ENCODE measurements at places on chromosomes 13 and 19. TPM values are rescaled to one million over a fixed set of nuclear protein-coding genes. Genes with fewer than 3 reads are reported as not detected.

DNA sequence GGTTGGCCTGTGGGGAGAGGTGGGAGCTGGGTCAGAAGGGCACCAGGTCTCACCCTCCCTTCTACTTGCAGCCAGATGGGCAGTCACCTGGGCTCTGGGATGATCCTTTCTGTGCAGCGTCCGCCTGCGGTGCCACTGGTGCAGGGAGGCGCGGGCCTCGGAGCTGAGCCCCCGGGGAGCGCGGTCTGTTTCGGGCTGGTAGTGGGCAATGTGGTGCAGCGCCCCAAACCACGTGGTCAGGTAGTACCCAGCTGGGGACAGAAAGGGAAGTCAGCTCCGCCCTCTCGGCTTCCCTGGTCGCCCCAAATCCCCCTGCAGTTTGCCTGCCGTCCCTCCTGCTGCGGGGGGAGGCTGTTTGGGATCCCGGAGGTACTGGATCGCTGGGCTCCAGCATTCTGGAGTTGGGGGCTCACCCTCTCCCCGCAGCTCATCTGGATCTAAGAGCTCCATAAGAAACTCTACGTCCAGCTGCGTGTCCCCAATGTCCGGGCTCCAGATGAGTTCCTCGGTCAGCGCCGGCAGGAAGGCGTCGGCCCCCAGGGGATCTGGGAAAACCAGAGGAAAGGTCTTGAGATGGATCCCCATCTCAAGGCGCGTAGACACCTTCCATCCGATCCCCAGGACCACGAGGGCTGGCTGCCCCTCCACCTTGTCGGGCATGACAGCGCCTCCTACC, 8.8 kb downstream of the RINL start:
- H3K36me3 ChIP-seq, result no peaks in the 10 kb centered on the region
- H3K4me3 ChIP-seq, result peak overlapping the region; percentile 45
- no peak for DNase-seq
- no peaks in the 10 kb centered on the region for H3K27me3 ChIP-seq
- peak overlapping the region; percentile 64 for H3K27ac ChIP-seq

- peaks cover 99% of the 10 kb centered on the region for H3K36me3 ChIP-seq
- no peak overlapping the region for H3K27ac ChIP-seq
- no peaks in the 10 kb centered on the region for H3K4me1 ChIP-seq
- H3K4me3 ChIP-seq, result no peak overlapping the region
- no peak for DNase-seq
Measured at GRCh38 chr19:10142701-10143375, 23.1 kb upstream of the EIF3G start.

- DNase-seq, result no peak
- H3K27me3 ChIP-seq, result peaks cover 8% of the 10 kb centered on the region
- H3K4me3 ChIP-seq, result no peak overlapping the region
- H3K27ac ChIP-seq, result no peak overlapping the region
Measured at GRCh38 chr19:49415810-49416200, 7.4 kb downstream of the PTH2 start.

- no peak overlapping the region for H3K4me3 ChIP-seq
- DNase-seq, result no peak
- no peaks in the 10 kb centered on the region for H3K4me1 ChIP-seq
- H3K27ac ChIP-seq, result no peak overlapping the region
- no peaks in the 10 kb centered on the region for H3K27me3 ChIP-seq
Measured at GRCh38 chr19:51320280-51320657, 8.8 kb downstream of the IGLON5 start.

- DNase-seq, result no peak
- no peaks in the 10 kb centered on the region for H3K36me3 ChIP-seq
- no peak overlapping the region for H3K27ac ChIP-seq
- H3K4me1 ChIP-seq, result no peaks in the 10 kb centered on the region
- no peak overlapping the region for H3K4me3 ChIP-seq
- H3K27me3 ChIP-seq, result no peaks in the 10 kb centered on the region
Measured at GRCh38 chr13:85567909-85568308, 231.3 kb downstream of the SLITRK6 start.

DNA sequence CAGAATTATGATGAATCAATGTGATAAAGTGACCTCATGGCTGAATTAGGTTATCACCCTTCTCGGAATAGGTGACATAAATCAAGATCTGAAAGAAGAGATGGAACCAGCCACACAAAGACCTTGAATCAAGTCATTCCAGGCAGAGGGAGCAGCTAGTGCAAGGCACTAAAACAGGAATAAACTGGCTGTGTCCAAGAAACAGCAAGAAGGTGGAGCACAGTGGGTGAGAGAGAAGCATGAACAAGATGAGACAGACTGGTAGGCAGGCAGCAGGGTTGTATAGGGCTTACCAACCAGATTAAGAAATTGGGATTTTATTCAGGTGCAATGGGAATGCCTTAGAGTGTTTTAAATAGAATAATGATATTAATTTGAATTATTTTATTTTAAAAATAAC, 470.3 kb downstream of the PCDH20 start:
- H3K4me1 ChIP-seq, result no peaks in the 10 kb centered on the region
- no peak overlapping the region for H3K4me3 ChIP-seq
- no peaks in the 10 kb centered on the region for H3K36me3 ChIP-seq
- no peaks in the 10 kb centered on the region for H3K27me3 ChIP-seq
- DNase-seq, result no peak
- H3K27ac ChIP-seq, result no peak overlapping the region

GRCh38 chr19:37691881-37692504, 27.6 kb downstream of the ZNF607 start:
- H3K27me3 ChIP-seq, result no peaks in the 10 kb centered on the region

GRCh38 chr13:44715287-44716230, 139.4 kb upstream of the TSC22D1 start:
- no peak overlapping the region for H3K27ac ChIP-seq
- H3K27me3 ChIP-seq, result no peaks in the 10 kb centered on the region
- H3K4me3 ChIP-seq, result no peak overlapping the region
- no peaks in the 10 kb centered on the region for H3K36me3 ChIP-seq

GRCh38 chr19:54561840-54562239, 11.8 kb upstream of the LILRA2 start:
- no peaks in the 10 kb centered on the region for H3K4me1 ChIP-seq
- H3K36me3 ChIP-seq, result no peaks in the 10 kb centered on the region
- H3K27ac ChIP-seq, result no peak overlapping the region
- DNase-seq, result no peak
- no peak overlapping the region for H3K4me3 ChIP-seq

ZNF677 gene
- 17.1 TPM for total RNA-seq

KLC3 gene
- not detected for total RNA-seq
